ENCODE measurements at places on chromosomes 13 and 19.
A peak's percentile ranks its signal among the peaks of the same experiment; 100 is the strongest.

GRCh38 chr19:21149877-21150276, 8.0 kb downstream of the ZNF431 start:
- no peak for DNase-seq

DNA sequence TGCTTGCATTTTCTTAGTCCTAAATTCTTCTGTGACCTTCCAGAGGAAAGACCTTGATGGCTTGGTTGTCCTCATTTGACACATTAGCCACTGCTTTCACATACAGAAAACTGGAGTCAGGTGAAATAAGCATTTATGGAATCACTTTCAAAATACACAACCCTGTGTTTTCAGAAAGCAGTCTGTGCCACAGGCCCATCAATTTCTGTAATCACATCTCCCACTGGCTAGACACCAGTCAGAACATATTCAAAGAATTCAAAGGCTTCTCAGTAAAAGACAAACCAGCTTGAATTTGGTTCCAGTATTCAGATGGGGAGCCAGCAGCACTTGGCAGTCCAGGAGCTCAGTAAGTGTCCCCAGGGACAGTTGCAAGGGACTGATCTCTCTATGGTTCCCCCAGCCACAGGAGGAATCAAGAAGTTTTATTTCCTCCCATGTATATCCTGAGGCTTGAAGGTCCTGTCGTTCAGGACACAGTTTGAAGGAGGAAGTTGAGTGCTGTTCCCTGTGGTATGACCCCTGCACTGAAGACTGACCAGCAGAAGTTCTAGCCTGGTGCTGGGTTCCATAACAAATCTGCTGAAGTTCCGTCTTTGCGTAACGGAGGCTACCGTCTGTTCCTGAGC, 214.3 kb downstream of the FOXO1 start:
- DNase-seq, result no peak

- DNase-seq, result peak; percentile 32
Observed at GRCh38 chr13:107907065-107907805, 308.1 kb downstream of the LIG4 start.

DNA sequence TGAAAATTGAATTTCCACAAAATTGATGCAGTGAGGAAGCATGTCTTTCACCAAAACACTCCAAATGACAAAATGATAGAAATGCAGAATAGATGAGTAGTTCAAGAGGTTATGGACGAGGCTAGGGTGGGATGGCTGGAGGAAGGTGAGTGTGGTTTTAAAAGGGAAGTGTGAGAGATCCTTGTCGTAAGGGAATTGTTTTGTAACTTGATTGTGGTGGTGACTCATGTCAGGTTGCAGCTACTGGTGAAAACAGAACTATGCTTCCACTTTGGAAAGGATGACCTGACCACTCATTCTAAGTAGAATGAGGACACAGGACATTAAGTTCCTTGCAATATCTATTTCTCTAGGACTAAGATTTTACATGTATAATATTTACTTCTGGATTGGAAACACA, 345.7 kb downstream of the MTUS2 start:
- DNase-seq, result no peak

- no peak for DNase-seq
Observed at GRCh38 chr13:47890146-47890814, 110.8 kb downstream of the SUCLA2 start.

DNA sequence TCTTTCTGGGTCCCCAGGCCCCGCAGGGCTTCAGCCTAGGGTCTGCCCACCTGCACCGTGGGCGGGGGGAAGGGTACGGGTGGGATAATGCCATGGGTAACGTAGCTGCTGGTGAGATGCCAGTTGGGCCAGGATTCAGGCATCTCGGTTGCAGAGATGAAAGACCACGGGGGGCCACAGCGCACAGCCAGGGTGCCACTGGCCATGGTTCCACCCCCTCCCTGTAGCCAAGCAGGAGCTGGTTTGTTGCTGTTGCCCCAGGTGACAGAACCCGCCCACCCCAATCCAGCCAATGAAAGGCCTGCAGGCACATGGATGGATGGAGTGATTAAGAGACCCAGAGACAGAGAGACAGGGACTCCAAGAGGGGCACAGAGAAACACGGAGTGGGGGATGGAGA, 1.0 kb upstream of the CGB7 start:
- DNase-seq, result peak; percentile 40
